Cerebellum (tissue), 4 donors: ENCODE measurements at places on chromosomes 1 and 21. TPM values are rescaled to one million over a fixed set of nuclear protein-coding genes. Genes with fewer than 3 reads are reported as not detected.

DNA sequence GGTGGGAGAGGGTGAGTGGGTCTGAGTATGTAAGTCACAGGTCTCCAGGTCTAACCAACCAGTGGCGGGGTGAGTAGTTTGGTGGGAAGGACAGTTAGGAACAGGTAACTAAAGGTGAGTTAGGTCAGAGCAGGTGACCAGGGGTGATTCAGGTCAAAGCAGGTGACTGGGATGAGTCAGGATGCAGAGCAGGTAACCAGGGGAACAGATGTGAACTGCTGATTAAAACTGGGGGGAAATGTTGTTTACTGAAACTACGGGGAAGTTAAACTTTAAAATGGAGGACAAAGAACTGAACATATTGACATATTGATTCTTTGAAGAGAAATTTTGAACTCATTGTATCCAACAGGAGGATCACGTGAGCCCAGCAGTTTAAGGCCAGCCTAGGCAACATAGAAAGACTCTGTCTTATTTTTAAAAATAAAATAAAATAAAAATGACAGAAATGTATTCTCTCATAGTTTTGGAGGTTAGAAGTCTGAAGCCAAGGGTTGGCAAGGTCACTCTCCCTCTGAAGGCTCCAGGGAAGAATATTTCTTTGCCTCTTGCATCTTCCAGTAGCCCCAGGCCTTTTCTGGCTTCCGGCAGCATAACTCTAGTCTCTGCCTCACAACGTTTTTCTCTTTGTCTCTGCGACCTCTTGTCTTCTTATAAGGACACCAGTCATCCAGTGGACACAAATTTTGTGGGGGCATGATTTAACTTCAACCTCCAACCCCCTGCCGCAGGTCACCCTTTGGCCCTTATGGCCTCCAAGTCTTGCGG, 64.3 kb upstream of the TINAGL1 start:
- DNase-seq, result no peak

GRCh38 chr1:25451908-25452307, 21.2 kb downstream of the MACO1 start:
- no peak for DNase-seq

ACKR1 gene
- 4.2 TPM for total RNA-seq

- DNase-seq, result no peak
Observed at GRCh38 chr1:1768249-1768992, 9.8 kb downstream of the NADK start.

LCE3E gene
- total RNA-seq, result not detected

GRCh38 chr1:34019741-34020552, 145.1 kb downstream of the CSMD2 start:
- no peak for DNase-seq

MRPL24 gene
- total RNA-seq, result 13.8 TPM

- DNase-seq, result no peak
Observed at GRCh38 chr1:17927952-17928351, 172.8 kb downstream of the ACTL8 start.

PODN gene
- 8.9 TPM for total RNA-seq

GRCh38 chr1:3324704-3325535, 129.5 kb upstream of the ARHGEF16 start:
- no peak for DNase-seq

DNA sequence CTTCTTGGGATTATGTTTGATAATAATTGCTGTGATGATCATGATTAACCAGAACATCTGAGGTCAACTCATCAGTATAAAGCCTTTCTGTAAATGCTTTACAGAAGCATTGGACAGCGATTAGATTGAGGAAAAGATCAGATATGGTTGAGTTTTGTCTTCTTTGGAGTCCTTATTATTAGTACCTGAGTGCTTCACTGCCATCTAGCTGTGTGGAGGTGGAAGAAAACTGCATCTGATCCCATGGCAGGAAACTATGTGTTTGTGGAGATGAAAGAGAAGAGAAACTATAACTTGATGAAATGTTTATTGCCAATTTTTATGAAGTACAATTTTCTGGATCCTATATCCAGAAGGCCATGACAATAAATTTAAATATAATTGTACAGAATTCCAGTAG, 11.4 kb downstream of the FLG2 start:
- DNase-seq, result no peak

GRCh38 chr1:160858507-160858906, 4.2 kb downstream of the CD244 start:
- no peak for DNase-seq

DNA sequence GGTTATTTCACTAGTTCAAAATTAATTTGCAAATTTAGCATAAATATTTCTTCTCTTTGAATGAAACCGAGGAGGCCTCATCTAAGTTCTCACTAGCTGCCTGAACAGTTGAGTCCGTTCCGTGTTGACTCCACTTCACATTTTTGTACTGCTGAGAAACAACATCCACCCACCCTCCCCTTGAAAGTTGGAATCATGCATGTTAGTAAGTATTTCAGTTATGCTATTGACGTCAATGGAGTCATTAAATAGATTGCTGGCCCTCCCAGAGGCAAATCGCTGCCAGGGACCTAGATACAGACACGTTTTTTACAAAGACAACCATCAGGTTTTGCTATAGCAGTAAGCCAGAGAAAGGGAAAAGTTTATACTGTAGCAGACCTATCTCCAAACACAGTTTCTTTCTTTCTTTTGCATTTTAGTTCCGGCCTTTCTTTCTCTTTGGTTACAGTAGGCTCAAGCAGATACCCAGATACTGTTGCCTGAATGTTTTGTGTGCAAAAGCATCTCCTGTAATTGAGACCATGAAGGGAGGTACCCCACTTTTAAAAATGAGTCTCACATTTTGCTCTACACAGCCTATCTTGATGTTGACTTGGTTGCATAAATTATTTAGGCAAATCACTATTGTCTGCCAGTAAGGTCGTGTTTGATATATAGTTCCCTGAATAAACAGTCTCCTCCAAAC, 262.6 kb upstream of the SGIP1 start:
- peak; percentile 7 for DNase-seq

GRCh38 chr21:44844256-44844655, 26.4 kb upstream of the SUMO3 start:
- DNase-seq, result no peak

DNA sequence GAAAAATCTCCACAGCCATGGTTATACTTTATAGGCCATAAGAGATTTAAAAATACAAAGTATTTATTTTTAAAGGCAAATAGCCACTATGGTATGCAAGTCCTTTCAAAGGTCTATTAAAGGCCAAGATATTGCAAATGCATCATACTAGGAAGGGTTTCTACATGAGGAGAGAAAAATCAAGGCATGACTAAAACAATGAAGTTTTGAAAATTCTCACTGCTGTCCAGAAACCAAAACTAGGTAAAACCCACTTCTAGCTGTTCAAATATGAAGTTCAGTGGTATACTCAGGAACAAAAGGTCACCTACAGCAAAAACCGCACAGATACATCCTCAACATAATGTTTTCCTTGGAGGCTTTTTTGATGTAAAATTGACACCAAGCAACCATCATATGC, 75.0 kb downstream of the EPS15 start:
- no peak for DNase-seq

DNA sequence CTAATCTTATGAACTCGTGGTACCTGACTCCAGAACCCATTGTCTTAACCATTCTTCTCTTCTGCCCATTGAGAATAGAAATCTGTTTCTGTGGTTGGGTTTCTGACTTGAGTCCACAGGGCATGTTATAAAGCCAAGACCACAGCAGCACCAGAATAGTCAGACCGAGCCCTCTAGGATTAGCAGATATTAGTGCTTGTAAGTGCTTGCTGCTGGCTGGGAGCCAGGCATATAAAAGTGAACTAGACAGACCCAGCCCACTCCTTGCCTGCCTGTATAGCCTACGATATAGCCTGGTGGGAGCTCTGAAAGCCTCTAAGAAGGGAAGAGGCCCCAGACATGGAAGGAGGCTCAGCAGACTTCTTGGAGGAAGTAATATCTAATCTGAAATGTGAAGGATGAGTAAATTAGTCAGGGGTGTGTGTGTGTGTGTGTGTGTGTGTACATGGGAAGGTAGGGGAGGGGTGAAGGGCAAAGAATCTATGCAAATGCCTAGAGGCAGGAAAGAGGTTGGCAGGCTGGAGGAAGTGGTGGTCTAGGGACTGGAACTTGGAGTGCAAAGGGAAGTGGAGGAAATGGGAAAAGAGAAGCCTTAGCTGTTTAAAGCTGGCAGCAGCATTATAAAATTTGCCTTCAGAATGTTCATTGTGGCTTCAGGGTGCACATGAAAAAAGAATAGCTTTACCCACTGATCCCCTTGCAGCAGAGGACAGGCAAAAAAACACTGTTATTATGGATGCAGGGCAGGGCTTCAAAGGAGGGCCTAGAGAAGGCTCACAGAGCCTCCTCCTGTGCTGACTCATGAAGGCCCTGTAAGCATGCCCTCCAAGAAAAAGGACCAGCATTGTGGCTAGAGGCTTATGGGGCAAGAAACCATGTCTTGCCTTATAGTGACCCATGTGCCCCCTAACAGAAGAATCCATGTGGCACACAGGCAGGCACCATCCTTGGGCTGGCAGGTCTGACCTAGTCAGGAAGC, 169.2 kb downstream of the LMX1A start:
- no peak for DNase-seq

GRCh38 chr1:33470495-33471012, 1.9 kb upstream of the ZSCAN20 start:
- DNase-seq, result peak; percentile 90

- DNase-seq, result no peak
Observed at GRCh38 chr21:44047996-44048560, 36.0 kb downstream of the TRAPPC10 start.

LAMC2 gene
- total RNA-seq, result 2.4 TPM

GRCh38 chr1:76892675-76893074, 25.4 kb downstream of the ST6GALNAC5 start:
- DNase-seq, result no peak

DNA sequence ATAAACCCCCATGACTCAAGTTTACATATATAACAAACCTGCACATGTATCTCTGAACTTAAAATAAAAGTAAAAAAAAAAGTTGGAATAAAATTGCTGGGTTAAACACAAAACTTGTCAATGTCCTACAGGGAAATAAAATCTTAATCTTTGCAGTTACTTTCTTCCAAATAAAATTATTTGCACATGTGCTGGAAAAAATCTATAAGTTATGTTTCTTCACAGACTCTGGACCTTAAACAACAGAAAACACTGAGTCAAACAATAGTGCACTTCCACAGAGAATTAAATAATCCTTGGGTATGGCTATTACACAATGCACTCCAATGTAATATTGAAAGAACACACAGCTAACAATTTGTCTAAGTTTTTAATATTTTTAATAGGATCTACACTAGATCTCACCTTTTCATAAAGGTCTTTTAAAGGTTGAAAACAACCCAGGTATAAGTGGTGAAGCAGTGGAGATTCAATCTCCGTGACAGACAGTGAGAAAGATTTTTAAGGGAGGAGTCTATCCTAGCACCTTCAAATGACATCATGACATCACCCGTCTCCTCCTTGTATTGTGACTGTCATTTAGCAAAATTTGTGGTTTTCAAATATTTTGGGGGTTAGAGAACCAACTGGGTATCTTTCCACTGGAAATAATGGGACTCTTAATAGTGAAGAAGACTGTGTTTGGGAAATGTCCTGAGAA, 25.2 kb upstream of the FGGY start:
- DNase-seq, result no peak

DNA sequence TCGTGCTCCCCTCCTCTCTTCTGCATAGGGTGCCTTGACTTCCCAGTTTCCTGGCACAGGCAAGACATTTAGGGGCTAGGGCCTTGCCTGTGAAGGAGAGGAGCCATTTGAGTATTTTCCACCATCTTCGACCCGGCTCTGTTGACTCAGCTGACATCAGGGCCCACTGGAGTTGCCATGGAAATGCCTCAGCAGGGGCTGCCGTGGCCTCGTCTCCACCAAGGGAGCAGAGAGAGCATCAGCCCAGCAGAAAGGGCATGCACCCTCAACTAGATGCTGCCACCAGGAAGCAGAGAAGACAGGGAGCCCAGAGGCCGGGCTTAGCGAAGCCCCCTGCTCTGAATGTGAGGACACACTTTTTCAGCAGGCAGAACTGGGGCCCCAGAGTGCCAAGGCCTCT, 101.9 kb upstream of the ACTL8 start:
- DNase-seq, result no peak

S100A16 gene
- total RNA-seq, result 18.1 TPM

VWA5B1 gene
- 2.2 TPM for total RNA-seq

GRCh38 chr1:6770751-6771440, 14.4 kb upstream of the CAMTA1 start:
- DNase-seq, result no peak

DNA sequence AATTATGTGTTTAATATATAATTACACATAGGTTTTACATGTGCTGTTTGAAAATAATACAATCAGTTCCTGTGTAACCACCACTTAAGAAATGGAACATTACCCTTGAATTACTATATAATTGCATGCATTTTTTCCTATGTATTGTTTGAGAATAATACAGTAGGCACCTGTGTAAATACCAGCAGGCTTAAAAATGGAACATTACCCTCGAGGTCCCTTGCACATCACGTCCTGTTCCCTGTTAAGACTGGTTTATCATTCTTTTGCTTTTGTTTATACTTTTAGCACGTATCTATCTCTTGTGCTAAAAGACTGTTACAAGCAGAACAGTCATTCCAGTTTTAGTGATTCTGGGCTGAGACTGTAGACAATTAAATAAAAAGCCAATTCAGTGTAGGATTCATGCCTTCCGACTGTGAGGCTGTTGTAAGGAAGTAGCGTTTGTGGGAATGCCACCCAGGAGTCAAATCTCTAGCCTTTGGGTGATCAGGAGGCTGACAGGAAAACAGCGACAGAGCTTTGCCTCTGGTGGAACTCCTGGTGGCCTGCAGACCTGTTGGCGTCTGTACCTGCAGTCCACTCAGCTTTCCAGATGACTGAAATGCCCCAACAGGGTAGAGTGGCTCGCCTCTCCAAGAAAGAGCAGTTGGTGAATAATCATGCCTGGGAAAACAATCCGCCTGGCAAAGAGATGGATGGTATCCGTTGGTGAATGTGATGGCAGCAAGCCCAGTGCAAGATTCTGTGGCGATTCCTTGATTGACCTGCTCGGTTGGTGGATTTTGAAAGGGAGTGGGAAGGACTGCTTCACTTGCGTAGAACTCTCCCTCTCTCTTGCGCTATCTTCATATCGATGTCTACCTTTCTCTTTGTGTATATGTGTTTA, 58.0 kb downstream of the DISC1 start:
- peak; percentile 31 for DNase-seq

GRCh38 chr1:112395256-112395820, 676 bp upstream of the CTTNBP2NL start:
- no peak for DNase-seq
